Central memory CD4-positive, alpha-beta T cell (primary cell): ENCODE measurements at places on chromosomes 11 and 22.

GRCh38 chr22:49157529-49158339 is 669.9 kb downstream of the BRD1 start:
- no peak for DNase-seq

DNA sequence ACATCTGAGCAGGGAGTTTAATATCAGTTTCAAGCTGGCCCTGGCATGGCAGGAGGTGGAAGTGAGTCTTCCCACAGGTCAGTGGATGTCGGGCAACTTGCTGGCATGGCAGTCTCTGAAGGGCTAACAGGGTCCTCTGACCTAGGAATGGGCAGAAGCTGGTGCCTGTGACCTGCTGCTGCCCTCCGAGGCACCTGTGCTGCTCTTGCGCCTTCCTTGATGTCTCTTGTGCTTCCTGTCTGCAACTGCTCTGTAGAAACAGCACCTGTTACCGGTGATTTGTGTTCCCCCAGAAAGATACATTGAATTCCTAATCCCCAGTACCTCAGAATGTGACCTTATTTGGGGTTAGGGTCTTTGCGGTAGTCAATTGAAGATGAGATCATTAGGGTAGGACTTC is 110.3 kb downstream of the RPS6KA4 start:
- no peak for DNase-seq

GRCh38 chr11:108324587-108324986 is 101.7 kb downstream of the ATM start:
- DNase-seq = no peak

GRCh38 chr11:16879690-16880089 is 134.5 kb downstream of the PLEKHA7 start:
- no peak for DNase-seq

DNA sequence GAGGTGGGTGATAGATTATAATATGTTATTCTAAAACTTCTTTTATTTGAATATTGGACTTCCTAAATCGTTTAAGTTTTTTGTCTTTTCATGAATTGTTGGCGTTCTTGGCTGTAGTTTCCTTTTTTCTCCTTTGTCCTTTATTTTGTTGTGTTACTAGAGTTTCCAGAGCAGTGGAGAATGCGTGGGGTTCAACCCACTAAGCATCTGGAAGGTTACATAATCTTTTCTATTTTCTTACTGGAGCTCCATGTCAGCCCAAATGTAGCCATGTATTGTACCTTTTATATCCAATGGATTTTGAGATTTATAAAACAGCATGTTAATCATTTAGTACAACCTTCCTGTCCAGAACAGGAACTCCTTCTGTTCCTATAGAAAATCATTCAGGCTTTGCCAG is 63.2 kb downstream of the PPP6R3 start:
- no peak for DNase-seq

- peak; percentile 84 for DNase-seq
These were observed at the start of gene CSTPP1 for GRCh38 chr11:46936138-46937110. CSTPP1 (plus strand) TSS chr11:46936761; CDS start chr11:46936806, 45 bp downstream.

DNA sequence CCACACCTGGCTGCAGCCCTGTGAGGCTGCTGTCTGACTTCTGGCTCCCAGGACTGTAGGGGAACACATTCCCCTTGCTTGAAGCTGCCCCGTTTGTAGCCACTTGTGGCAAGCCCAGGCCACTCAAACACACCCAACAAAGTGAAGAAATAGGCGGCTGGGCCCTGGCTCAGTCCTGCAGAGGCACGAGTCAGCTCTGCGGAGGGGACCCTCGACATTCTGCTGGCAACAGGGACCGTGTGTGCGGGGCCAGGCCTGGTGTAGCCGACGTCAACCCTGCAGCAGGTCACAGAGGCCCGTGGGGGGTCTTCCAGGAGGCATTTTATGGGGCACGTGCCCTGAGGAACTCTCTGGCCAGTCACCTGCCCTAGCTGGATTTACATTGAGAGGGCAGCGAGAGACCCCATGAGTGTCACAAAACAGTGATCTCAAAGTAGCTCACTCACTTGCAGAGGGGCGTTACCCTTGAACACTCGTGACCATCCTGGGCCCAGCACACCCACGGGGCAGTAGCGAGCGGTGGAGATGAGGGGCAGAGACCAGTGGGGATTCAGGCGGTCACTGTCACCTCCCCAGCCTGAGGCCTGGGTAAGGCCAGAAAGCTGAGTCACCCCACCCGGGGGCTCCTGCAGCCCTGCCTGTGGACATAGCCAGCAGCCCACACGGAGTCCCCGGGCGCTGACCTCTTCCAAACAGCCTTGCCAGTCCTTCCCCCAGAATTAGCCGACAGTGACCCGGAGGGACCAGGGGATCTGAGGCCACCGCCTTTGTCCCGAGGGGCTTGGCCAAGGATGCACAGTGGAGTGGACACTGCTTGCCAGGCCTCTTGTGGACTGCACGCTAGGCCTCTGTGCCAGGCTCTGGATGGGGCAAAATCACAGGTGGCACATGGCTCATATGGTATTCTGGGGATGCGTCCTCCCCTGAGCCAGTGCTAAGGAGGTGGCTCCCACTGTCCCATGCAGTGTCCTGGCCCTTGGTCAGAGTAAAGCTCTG is 139.5 kb downstream of the CTTN start:
- no peak for DNase-seq

- DNase-seq = peak; percentile 27
These were observed 7.1 kb downstream of the PRPF19 start for GRCh38 chr11:60899046-60899936.

DNA sequence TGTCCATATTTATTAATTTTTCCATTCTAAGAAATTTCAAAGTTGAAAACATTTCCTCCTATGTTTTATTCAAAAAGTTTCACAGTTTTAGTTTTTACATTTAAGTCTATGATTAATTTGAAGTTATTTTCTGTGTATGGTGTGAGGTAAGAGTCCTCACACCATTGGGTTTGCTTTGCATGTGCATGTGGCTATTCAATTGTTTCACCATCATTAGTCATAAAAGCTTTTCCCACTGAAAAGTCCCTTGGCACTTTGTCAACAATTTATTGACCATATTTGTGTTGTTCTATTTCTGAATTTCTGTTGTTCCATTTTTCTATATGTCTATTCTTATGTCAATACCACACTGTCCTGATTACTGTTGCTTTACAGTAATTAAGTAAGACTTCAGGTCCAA is 186.5 kb downstream of the KIF18A start:
- no peak for DNase-seq

DNA sequence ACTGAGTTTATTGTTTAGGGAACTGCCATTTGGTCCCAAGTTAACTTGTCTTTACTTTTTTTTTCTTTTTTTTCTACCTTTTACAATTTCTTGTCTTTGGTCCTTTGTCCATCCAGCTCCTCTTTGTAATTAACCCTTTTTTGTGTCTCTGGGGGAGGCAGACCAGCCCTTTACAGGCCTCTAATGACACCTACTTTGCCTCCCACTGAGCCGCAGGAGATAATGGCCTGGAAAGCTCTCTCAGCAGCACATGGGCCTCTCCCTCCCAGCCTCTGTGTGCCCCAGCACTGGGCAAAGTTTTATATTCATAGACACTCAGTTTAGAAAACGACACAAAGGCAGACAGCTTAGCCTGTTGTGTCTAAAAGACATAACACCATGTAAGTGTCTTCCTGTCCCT is 480.4 kb downstream of the SOX6 start:
- DNase-seq = no peak

DNA sequence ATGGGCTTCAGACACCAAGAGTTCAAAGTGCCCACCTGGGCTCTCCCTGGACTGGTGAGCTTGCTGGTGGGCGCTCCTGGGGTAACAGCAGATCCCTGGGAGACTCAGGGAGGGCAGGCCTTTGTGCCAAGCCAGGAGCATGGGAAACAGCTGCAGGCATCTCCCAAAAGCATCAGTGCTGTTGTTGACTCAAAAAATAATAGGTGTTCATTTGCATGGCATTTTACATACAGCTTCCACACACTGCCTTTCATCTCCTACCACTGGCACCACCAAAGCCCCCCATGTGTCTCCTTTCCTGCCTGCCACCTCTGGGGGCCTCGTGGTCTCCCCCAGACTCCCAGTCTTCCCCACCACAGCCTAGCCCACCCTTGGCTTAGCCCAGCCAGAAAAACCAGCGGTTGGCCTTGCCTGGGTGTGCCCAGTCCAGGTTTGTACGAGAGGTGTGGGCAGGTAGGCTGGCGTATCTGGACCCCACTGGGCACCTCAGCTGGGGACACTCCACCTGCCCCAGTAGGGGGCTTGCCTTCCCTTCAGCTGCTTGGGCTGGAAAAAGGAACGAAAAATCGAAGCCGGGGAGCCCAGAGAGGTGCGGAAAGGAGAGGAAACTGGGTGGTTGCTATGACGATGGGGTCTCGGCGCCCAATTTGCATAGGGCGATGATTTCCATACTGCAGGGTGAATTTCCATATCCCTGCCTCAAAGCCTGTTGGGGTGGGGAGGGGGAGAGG is 15.0 kb downstream of the POU2F3 start:
- DNase-seq = no peak

DNA sequence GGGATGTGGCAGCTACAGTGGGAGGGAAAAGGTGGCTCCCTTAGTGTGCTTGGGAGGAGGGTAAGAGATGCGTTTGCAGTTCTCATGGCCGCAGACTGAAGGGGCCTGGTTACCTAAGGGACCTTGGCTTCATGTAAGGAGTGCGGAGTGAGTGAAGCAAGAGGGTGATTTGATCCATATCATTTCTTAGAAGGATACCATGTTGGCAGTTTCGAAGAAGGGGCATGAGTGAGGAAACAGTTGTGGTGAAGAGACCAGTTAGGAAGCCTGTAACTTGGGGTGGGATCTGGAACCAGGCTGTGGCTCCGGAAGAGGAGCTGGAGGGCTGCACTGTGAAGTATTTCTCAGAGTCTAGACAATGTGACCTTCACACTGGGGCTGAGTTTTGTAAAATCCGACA is 45.0 kb downstream of the ST3GAL4 start:
- no peak for DNase-seq

GRCh38 chr22:38758276-38758945 is 2.6 kb upstream of the SUN2 start:
- DNase-seq = peak; percentile 77

GRCh38 chr11:9516113-9516512 is 55.3 kb downstream of the ZNF143 start:
- no peak for DNase-seq

GRCh38 chr11:72189455-72190250 is 2.3 kb upstream of the FOLR1 start:
- no peak for DNase-seq

GRCh38 chr11:77073328-77074001 is 6.7 kb downstream of the CAPN5 start:
- DNase-seq = no peak

DNA sequence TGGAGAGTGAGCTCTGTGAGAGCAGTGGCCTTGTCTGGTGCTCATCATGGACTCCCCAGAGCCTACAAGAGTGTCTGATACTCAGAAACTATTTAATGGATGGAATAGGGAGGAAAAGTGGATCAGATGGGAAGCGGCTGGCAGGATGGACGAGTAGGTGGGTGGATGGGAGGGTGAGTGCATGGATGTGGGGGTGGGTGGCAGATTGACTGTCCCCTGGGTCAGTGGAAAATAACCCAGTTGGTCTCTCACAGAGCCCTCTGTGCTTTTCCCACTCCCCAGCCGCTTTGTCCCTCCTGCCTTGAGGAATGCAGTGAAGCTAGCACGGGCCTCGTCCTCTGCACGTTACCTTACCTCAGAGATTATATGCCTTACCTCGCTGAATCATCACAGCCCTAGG is 5.9 kb downstream of the SPI1 start:
- no peak for DNase-seq

DNA sequence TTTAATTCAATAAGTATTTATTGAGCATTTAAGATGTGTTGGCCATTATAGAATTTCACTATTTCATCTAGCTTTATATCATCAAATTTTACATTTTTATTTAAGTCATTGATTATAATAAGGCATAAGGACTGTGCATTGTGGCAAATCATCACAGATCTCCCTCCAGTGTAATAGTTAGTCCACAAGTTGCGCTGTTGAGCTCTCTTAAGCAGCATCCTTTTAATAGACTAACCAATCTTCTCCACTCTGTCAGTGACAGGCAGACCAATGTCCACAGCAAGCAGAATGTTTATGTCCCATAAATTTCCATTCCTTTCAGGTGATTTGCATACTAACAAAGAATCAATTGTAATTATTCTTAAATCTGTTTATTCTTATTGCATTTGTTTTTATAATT is 595.3 kb upstream of the CCDC90B start:
- DNase-seq = no peak

- no peak for DNase-seq
These were observed 10.5 kb downstream of the EHD1 start for GRCh38 chr11:64867748-64868462.

- DNase-seq = no peak
These were observed 128.9 kb downstream of the DBX1 start for GRCh38 chr11:20031155-20032001.

DNA sequence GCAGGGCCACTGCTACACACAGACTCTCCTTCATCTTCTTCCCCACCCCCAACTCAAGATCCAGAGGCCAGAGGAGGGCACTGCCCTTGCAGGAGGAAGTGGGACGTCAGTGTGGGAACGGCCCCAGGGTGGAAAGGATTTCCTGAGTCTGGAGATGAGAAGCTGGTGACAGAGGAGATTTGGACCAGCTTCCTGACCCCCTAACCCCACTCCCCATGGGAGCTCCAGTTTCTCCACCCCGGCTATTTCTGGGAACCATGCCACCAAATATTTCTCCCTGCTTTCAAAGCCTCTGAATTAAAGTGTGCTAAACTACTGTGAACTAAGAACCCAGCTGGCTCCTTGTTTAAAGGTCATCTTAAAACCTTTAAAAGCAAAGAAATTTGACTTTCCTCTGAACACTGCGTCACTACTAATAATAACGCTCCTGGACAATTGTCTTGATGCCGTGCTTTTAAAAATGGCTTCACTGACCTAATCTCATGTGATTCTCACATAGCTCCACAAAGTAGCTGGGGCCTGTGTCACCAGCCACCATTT is 46.6 kb downstream of the CWC15 start:
- DNase-seq = no peak

DNA sequence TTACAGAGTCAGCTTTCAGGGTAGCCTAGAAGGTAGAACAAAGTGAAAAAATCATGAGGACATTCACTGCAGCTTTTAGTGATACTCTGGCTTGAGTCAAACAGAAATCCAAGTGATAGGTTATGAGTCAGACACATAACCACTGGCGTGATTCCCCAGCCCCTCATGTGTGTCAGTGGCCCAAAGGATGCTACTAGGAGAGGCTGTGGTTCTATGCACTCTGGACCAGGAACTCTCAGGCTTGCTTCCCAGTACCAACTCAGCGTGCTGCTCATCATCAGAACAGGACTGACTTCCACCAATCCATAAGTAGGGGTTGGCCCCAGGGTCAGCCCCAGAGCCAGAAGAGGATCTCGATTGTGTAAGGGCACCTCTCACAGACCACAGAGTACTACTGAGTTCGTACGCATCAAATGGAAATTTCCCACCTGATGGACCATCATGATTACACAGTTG is 116.8 kb downstream of the MED15 start:
- DNase-seq = no peak

GRCh38 chr11:3808861-3809623 is 682 bp downstream of the PGAP2 start:
- DNase-seq = peak; percentile 59

DNA sequence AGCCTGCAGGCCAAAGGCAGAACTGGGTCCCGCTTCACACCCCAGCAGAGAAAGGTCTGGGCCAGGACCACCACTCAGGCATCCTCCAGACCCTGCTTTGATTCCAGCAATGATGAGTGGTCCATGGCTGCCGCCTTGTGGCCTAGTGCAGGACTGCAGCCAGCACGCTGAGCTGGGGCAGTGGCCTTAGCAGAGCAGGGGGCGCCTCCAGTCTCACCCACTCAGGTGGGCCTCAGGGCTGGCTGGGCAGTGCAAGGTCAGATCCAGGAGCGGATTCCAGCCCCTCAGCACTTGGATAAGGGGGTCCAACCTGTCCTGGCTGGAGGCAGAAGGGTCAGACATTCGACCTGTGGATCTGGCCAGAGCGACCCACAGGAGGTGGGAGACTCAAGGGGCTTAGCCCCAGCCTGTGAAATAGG is 9.6 kb upstream of the PDE2A start:
- DNase-seq = peak; percentile 37
